ENCODE measurements at places on chromosomes 12 and 14.

- no peak for DNase-seq
Observed at GRCh38 chr14:52801014-52801712, 9.8 kb upstream of the GNPNAT1 start.

DNA sequence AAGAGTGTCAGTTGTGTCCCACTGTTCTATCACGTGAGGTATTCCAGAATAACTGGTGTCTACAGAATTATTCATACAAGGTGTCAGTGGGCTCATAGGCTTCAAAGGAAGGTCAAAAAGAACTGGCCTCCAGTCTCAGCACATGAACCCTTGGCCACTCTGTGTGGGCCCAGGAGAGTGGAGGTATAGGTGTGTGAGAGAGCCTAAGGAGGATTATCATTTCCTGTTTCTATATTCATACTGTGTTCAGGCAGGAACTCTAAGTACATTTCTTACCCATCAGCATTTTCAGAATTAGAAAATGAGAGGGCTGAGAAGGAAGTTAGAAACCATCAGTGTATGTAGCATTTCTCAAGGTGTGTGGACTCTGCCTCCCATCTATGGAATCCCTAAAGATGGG is 87.0 kb downstream of the BTG1 start:
- DNase-seq = no peak

DNA sequence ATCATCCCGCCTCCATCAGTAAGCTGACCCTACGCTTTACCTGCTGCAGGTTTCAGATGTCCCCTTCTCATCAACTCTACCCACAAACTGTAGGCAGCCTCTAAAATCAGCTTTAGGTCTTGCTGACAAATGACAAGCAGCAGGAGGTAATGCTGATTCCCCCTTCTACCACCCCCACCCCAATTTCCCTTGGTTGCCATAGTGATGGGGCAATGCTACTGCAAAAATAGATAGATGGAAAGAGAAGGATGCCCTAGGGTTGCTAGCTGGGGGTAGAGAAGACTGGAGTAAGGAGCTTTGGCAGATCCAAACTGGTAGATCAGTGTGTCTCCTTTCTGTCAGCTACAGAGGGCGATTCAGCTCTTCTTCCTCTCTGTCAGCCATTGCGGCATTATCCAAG is 19.8 kb upstream of the PDE1B start:
- DNase-seq = no peak

DNA sequence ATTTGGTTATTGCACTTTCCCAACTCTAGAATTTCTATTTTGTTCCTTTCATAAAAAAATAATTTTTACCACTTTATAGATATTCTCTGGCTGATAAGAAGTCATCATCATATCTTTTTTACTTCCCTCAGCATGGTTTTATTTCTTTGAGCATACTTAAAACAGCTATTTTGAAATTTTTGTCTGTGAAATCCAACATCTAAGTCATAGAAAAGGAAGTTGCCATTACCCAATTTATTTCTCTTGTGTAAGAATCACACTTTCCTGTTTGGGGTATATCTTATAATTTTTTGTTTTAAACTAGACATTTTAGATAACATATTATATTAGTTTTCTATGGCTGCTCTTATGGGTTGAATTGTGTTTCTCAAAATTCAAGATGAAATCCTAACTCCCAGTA is 400.2 kb upstream of the OR4E1 start:
- DNase-seq = no peak

GRCh38 chr12:49188201-49188915 is 522 bp downstream of the TUBA1A start:
- no peak for DNase-seq

- DNase-seq = no peak
Observed at GRCh38 chr12:26278266-26278665, 82.9 kb downstream of the SSPN start.

DNA sequence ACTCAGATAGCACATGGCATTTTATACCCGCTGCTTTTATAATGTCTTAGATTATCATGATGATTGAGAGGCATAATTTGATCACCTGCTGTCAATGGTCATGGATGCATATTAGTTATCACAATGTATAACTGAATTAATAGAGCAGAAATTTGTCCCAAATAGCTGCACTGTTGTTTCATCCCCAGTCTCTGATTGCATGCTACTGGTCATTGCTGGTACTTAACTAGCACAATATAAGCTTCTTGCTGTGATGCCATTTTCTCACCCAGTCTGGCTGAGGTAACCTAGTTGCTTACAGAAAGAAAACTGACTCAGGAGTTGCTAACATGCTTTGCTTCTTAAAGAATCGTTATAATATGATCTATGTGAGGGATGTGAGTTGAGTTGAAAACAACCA is 76.8 kb upstream of the PLEKHA5 start:
- no peak for DNase-seq

- DNase-seq = no peak
Observed at GRCh38 chr12:96177013-96177412, 17.2 kb upstream of the ELK3 start.

DNA sequence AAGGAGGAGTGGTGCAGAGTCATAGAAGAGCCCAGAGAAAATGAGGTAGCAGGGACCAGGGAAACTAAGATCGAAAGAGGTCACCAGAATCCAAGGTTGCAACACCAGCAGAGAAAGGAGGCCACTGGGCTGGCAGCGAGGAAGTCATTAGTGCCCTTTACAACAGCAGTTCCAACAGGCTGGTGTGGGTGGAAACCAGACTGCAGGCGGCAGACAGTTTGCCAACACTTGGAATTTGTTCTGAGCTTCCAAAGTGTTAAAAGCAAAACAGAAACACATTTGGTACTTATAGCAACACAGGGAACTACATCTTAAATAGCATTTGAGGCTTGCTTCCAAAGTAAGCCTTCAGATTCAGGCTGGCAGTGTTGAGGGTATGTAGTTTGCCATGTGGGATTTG is 95.2 kb upstream of the PWP1 start:
- DNase-seq = no peak

- no peak for DNase-seq
Observed at GRCh38 chr12:105775343-105775742, 363.4 kb downstream of the NUAK1 start.

- no peak for DNase-seq
Observed at GRCh38 chr14:59664741-59665140, 88.1 kb upstream of the CCDC175 start.

GRCh38 chr14:36655963-36656686 is 5.5 kb upstream of the PAX9 start:
- no peak for DNase-seq

- no peak for DNase-seq
Observed at GRCh38 chr12:71848212-71848611, 8.7 kb downstream of the TBC1D15 start.

DNA sequence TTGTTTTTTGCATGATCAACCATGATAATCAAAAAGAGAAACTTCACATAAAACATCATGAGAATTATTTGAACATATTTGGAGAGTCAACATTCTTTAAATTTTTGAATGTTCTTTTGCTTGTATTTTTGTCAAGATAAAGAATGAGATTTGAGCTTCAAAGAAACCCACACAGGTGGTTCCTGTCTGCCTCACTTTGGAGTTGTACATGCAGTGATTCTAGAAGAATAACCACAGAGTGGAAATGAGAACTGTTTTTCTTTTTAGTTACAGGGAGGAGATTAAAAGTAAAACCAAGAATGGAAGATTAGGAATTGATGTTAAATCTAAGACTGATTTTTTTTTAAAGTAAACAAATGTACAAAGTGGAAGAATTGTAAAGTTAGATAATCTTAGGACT is 2.3 kb upstream of the ZNF705A start:
- DNase-seq = no peak

DNA sequence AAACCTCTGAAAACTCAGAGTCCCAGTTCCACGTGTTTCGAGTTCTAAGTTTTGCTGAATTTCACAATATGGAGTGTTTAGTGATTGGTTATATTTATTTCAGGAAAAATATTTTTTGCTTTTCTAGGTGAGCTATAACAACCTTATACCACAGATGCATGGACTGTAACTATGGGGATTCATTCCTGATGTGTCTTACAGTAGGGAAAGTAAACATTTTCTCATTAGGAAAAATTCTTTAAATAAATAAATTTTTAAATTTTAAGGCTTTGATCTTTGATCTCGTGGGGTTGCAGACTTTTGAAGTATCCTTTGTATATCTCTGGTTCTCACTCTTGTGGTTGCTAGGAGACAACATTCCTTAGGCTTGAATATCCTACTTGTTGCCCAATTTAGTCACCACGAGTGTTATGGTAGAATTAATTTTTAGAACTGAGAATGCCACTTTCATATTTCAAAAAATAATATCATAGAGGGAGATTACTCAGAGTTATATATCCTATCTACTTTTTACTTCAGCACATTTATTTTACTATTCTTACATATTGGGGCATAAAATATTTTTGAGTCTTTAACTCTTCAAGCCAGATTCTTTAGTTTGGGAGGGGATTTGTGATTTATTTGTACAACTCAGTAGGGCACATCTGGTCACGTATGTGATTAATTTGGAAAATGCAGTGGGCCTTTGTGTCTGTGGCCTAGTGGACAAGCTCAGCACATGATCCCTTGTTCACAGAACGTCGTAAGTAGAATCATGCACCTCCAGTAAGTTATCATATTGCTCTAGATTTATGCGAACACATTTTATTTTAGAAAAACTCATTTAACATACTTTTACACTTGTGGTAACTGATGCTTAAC is 224.0 kb downstream of the TTC6 start:
- DNase-seq = no peak

All from D721Med (cell line).